HFFc6 (cell line): ENCODE measurements at places on chromosomes 4 and X. TPM values are rescaled to one million over a fixed set of nuclear protein-coding genes. Genes with fewer than 3 reads are reported as not detected.

DNA sequence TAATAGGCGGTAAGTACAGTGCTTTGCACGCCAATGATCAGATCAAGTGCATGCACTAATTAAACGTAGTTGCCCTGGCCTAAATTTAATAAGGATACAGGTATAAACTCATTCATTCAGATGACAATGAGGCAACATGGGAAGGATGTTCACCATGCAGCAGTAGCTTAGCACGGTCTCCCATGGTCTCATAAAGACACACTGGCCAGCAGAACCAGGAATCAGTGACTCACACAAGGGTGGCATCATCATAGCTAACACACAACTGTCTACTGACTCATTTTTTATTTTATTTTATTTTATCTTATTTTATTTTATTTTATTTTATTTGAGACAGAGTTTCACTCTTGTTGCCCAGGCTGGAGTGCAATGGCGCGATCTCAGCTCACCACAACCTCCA lies 42.7 kb downstream of the TMEM156 start:
- peak; percentile 32 for DNase-seq

DNA sequence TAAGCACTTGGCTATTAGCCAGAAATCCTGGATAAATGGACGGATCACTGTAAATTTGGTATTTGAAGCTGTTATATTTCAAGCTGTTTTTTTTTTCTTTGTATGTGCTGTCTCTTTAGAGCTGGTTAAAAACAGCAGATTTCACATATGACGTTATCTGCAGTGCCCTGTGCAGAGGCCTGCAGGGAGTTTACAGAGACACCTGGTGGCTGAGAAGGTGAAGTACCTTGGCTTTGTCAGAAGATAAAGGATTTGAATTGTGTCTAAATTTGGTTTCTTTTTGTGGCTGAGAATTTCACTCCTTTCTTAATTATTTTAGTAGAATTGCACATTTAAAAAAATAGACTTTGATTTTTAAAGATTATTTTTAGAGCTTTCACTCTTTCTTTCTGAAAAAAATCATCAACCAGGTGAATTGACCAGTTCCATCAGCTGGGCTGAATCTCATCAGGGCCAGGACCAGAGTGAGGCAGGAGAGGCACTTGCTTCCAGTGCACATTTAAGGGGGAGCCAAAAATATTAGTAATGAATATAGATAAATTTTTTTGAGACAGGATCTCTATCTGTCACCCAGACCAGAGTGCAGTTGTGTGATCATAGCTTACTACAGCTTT lies 9.6 kb upstream of the CHRNA9 start:
- DNase-seq = peak; percentile 71

DNA sequence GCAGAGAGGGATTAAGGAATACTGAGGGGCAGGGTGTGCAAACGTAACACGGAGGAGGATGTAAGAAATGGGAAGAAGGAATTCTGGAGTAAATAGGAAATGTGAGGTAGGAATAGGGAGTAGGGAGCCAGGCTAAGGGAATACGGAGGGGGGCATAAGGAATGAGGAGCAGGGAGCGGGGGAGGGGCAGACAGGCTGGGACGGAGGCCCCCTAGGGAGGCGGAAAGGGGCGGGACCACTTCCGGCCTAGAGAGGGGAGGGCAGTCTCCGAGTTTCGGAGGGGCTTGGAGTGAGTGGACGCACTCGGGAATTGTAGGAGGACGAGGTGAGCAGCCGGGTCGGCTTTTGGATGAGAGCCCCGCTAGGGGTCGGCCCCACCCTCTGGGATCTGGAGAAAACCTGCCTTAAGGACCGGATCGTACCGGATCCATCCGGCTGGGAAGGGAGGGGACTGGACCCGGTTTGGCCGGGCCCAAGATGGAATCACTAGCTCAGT lies 612 bp downstream of the MAGED2 start:
- no peak for DNase-seq

GRCh38 chr4:154626793-154627484 lies 14.5 kb upstream of the FGG start:
- no peak for DNase-seq

DNA sequence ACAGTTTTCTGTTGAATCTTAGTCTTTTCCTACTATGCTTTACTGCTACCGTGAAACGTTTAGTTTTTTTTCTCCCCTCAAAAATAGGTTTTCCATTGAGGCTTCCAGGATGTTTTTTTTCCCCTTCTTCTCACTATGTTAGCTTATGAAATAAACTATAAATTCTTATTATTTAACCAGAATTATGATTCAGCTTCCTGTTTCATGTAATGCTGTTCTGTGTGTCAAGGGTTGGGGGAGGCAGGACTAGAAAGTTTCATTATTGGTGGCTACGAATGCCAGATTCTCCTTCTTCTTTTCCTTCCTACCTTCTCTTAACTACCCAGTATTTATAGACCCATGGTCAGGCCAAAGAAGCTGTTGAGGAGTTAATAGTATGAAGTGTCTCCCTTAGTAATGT lies 11.8 kb downstream of the CLCN5 start:
- DNase-seq = no peak

- no peak for DNase-seq
Observed at GRCh38 chrX:17743913-17744312, 6.6 kb downstream of the SCML1 start.

- DNase-seq = no peak
Observed at GRCh38 chrX:72366178-72366577, 60.5 kb upstream of the CITED1 start.

DNA sequence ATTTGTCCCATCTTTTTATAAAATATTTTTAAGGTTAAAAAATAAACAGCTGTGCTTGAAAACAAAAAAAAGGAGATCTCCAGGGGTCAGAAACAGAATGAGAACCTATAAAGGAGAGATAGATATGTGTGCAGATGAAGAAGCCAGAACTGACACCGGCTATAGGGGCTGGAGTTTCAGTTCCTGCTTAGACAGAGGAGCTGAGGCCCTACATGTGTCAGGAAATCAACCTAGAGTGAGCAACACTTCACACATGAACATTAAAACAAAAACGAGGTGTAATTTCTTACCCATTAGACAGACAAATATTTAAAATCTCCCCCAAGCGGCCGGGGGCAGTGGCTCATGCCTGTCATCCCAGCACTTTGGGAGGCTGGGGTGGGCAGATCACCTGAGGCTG lies 17.8 kb upstream of the HUWE1 start:
- no peak for DNase-seq

GYPE gene
- total RNA-seq = 0.94 and 2.5 TPM in 2 replicates

- DNase-seq = no peak
Observed at GRCh38 chr4:95251568-95251967, 297.2 kb downstream of the UNC5C start.

DNA sequence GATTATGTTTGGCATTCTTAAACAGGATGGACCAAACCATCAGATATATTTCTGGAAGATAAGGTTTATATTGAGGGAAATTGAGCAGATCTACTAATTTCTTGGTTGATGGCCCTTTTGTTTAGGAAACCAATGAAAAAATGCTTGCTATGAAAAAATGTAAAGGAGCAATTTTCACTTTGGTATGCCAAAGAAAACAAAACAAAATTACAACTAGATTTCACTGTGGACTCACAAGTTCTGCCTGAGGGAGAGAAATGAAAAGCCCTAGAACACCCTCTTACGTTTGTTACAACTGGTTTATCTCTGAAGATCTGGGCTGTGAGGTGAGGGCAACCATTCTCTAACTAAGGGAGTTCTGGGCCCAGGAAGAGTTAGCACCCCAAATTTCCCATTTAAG lies 122.5 kb upstream of the IL15 start:
- no peak for DNase-seq

DNA sequence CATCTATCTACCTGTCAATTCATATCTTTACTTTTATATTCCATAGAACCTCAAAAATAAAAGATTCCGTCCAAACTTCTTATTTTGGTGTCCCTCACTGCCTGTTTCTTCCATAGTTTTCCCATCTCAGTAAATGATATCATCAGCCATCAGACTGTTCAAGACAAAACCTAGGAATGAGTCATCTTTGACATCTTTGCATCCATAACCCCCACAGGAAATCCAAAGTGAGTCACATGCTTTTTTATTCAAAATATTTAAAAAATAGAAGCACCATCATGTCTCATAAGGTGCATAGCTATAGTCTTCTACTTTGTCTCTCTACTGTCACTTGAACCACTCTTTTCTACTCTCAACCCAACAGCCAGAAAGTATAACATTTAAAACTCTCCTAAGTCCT lies 29.9 kb upstream of the CXXC4 start:
- DNase-seq = no peak

DNA sequence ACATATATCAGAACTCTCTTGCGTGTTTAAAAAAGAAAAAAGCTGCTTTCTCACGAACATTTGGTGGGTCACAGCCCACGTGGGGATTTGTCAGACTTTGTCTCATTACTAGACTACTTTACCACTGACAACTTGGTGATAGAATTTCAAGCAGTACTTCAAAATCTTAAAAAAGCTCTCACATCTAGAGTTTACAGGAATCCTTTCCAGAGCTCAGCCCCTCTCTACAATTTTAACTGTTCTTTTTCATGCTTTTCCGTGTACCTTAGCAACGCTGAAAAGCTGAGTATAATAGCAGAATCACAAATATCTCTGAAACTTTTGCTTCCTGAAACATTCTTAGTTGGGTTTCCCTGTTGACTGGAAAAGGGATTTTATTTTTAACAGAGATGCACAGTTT lies 50.2 kb downstream of the SMAD1 start:
- no peak for DNase-seq

DNA sequence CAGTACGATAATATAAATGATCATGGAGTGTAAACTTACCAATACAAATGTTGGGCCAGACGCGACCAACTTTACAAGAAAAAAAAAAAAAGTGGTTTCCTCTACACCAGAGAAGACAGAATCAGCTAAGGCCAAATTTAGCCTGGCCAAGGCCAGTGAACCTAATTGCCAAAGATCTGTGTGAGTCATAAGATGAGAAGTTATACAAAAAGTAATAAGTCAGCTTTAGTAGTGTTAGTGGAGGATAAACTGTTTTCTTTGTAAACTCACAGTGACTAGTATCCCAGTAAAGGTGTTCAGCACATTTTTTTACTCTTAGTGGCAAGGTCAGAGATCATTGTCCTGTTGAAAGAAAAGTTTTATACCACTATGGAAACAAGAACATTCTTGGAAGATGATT lies 531.4 kb upstream of the TECRL start:
- DNase-seq = no peak

HERC6 gene
- total RNA-seq = 0.33 to 0.75 TPM (median 0.45 TPM) in 3 replicates

- no peak for DNase-seq
Observed at GRCh38 chr4:159697322-159698283, 594.7 kb downstream of the RAPGEF2 start.

DNA sequence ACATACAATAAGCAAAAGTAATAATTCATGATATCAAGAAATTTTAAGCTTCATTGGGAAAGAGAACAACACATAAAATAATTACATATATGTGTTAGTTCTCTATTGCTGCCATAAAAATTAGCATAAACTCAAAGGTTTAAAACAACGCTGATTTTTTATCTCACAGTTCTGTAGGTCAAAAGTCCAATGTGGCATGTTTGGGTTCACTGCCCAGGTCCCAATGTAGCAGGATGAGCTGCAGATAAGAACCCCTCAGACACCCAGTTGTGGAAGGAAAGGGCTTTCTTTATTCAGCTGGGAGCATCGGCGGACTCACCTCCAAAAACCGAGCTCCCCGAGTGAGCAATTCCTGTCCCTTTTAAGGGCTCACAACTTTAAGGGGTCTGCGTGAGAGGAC lies 13.1 kb upstream of the MAGEB16 start:
- no peak for DNase-seq

DNA sequence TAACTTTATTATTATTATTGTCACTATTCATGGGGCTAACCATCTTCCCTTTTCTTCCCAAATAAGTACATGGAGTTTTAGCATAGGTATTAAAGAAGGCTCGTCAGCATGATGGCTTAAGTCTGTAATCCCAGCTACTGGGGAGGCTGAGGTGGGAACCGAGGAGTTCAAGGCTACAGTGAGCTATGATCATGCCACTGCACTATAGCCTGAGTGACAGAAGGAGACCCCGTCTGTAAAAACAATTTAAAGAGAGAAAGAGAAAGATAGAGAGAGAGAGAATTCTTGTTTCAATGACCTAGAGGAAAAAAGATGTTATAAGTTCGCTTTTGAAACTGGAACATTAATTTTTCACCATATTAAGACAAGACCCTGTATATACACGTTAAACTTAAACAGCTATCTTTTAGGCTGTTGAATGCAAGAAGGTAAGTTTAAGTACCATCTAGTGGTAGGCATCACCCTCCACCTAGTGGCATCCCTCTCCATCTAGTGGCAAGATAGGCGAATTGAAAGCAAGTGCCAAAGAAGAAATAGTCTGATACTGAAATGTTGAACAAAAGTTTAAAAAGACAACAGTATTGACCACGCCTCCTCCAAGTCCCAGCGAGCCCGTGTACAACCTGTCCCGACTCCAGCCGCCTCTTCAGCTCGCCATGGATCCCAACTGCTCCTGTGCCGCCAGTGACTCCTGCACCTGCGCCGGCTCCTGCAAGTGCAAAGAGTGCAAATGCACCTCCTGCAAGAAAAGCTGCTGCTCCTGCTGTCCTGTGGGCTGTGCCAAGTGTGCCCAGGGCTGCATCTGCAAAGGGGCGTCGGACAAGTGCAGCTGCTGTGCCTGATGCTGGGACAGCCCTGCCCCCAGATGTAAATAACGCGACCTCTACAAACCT lies 26.0 kb upstream of the YTHDC1 start:
- DNase-seq = peak; percentile 68

TNIP3 gene
- 0.11 to 0.68 TPM (median 0.31 TPM) in 3 replicates for total RNA-seq

MAPK10 gene
- 0.94 to 1.1 TPM (median 1.0 TPM) in 3 replicates for total RNA-seq

DNA sequence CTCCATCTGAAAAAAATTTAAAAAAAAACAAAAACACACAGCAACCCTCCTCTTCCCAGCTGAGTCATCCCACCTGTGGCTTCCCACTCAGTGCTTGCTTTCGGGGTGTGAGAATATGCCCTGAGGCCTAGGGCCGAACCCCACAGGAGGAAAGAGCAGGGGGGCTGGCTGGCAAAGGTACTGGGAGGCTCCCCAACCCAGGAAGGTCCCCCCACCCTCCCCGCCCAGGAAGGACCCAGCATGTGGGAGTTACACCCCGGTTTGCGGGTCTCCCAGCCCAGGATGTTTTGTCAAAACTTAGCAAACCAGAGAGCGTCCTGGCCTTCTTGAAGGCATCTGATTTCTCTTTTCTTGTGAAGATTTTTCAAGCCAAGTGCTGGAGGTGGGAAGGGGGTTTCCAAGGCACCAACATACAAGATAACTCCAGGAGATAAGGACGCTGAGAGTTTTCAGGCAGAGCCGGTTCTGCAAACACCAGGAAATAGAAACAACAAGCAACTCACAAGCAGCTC lies 25.7 kb upstream of the CSF2RA start:
- no peak for DNase-seq

- DNase-seq = no peak
Observed at GRCh38 chr4:82362565-82362964, 11.2 kb downstream of the HNRNPD start.

SCD5 gene
- total RNA-seq = 26.5 to 32.5 TPM (median 28.4 TPM) in 3 replicates

- no peak for DNase-seq
Observed at GRCh38 chr4:186724058-186724863, 605 bp upstream of the FAT1 start.

USP26 gene
- total RNA-seq = not detected in 2 replicates

GRCh38 chr4:118823471-118823870 lies 12.5 kb downstream of the SEC24D start:
- no peak for DNase-seq

DNA sequence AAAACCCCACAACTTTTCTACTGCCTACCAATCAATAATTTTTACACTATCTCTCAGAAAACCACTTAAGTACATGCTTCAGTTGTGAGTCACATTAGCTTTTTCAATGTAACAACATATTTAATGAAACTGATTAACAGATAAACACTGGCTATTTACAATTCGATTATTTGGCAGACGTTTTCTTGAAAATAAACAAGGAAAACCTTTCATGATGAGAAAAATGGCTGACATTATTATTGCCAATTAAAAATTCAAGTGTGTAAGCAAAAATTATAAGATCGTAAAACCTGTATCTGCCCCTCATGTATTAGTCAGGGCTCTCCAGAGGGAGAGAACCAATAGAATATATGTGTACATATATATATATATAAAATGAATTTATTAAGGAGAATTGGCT lies 1555.5 kb upstream of the IGFBP7 start:
- DNase-seq = no peak
